ENCODE measurements at places on chromosomes 12 and 14.

- DNase-seq, result peak; percentile 58
These were observed 10.0 kb downstream of the PGF start for GRCh38 chr14:74945261-74945851.

GRCh38 chr12:32512910-32513309, 113.6 kb downstream of the FGD4 start:
- DNase-seq, result no peak

DNA sequence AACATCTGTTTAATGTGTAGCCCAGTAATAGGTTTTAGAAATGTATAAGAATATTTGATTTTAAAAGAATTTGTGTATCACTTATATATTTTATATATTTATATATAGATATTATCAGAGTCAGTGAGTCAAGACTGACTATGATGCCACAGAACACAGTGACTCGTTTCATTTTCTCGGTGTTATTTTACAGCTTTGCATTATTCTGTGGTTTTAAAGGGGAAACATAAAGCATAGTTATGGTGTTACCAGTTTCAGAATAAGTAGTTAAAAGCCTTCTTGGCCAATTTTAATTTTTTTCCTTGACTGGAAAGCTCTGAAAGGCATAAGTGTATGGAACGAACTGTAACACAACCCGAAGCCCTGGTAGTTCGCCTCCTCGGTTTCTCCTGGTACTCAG, 91.0 kb downstream of the GRIP1 start:
- DNase-seq, result no peak

DNA sequence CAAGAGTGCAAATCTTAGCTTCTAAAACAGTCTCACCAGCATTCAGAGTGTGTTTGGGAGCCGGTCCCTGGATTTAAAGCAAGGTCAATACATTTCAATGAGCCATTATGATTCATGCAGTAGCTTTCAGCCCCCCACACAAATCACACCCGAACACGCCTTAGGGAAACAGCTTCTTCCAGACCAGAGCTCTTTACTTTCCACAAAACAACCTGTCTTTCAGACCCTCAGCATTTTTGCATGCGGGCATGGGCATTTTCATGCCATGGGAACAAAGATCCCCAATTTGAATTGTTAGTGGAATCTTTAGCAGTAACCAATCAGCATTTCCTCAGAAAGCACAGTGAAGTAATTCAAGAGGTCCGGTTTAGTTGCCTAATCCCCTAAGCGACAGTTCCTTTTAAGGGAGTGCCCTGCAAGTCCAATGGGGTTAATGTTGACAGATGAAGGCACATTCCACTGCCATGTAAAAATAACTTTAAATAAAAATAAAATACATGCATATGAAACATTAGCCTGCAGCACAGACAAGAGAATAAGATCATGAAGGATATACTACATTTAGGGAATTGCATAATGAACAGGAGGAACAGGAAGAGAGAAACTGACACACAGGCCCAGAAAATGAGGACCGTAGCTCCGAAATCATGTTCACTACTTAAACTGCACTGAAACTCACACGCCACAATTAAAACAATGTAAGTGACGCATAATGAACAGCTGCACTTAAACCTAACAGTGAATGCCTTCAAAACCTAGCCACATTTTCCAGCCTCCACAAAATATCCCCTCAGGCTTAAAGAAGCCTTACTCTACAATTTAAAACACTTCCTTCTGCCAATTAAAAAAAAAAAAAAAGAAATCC, 4.0 kb downstream of the VPS37B start:
- no peak for DNase-seq

DNA sequence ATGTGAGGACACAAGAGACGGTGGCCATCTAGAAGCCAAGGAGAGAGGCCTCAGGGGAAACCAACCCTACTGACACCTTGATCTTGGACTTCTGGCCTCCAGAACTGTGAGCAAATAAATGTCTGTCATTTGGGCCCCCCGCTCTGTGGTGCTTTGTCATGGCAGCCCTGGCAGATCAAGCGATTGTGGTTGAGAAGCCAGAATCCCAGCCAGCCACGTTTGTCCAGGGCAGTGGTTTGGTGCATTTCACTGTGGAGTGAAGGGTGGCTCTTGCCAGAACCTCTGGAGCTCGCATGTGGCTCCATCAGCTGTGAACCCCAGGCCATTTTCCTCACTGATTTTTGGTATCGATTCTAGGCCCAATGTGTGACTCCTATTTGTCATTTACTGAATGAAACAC, 404.9 kb downstream of the BCL11B start:
- no peak for DNase-seq

DNA sequence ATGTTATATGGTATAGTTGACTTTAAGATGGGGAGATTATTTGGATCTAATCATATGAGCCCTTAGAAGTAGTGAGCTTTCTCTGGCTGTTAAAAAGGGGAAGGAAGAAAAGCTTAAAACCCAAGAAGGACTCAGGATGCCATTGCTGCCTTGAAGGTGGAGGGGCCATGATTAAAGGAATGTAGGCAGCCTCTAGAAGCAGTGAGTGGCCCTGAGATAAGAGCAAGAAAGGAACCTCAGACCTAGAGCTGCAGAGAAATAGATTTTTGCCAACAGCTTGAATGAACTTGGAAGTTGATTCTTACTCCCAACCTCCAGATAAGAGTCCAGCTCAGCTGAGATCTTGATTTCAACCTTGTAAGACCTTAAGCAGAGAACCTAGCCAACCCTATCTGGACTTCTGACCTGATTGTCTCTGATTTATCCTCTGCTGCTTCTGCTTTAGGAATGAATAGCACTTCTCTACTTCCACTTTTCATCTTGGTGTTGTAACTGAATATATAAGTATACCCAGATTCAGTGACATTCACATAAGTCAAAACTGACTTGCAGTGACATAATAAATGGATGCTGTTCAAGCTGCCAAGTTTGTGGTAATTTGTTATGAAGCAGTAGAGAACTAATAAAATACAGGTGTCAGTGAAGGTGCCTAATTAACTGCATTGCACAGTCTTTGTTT, 33.5 kb downstream of the RAD51B start:
- DNase-seq, result no peak

- no peak for DNase-seq
These were observed 94.0 kb downstream of the TBX5 start for GRCh38 chr12:114311974-114312373.

DNA sequence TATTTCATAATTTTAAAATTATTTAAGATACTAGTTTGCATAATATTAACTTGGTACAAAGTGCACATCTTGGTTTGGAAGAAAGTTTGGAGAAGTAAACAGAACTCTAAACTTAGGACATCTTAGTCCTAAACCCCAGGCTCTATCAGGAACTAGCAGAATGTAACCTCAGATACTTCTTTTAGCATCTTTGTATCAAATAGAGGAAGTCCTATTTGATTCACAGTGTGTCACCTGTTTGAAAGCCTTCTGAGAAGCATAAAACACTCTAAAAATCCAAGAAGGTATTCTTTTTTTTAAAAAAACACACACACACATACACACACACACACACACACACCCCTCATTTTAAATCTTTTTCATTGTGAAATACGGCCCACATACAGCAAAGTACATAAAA, 12.0 kb upstream of the RNU6-7 start:
- no peak for DNase-seq

GRCh38 chr12:3129301-3130056, 52.3 kb downstream of the TSPAN9 start:
- peak; percentile 44 for DNase-seq

GRCh38 chr12:25546318-25546717, 6.8 kb downstream of the LMNTD1 start:
- no peak for DNase-seq

- DNase-seq, result no peak
These were observed 75.7 kb downstream of the DIP2B start for GRCh38 chr12:50580436-50580835.

DNA sequence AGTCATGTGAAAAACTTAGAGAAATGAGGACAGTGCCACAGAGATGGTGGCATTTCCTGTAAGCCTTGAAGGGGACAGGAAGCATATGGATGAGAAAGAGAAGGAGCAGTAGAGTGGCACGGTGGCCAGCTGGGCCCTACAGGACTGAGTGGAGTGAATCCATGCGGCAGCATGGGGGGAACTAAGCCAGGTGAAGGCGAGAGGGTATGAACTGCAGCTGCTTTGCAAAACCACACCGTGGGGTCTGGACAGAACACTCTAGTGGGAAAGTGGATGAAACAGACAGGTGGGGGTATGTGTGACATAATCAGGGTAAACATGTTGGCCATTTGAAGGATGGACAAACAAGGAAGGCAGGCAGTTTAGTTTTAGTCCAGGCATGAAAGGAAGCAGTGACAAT, 10.4 kb upstream of the SYCP3 start:
- peak; percentile 52 for DNase-seq

DNA sequence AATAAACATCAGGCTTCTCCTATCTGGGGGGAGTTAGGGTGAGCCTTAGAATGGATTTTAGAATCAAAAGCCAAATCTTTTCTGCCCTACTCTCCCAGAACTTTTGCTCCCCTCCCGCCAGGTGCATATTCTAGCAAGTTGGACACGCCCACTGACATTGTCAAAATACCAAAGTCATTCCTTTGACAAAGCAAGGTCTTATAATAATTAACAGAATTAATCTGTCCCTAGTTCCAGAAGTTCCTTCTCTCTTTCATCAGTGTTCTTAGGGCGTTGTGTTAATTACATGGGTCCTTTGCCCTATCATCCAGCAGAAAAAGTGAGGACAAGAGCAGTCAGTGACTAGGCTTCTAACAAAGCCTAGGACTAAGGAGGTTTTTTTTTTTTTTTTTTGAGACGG, 2.4 kb downstream of the PRR13 start:
- DNase-seq, result no peak

GRCh38 chr12:52721838-52722470, 18.6 kb upstream of the KRT77 start:
- no peak for DNase-seq

DNA sequence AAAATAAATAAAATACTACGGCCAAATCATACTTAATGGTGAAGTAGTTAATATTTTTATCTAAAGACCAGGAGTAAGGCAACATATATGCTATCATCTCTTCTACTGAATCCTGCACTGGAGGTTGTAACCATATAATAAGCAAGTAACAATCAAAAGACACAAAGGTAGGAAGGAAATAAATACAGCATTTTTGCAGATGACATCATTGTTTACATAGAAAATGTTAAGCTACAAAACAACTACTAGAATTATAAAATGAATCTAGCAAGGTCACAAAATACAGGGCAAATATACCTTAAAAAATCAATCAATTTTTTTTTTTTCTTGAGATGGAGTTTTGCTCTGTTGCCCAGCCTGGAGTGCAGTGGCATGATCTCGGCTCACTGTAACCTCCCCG, 51.6 kb upstream of the BDKRB2 start:
- DNase-seq, result no peak

- DNase-seq, result no peak
These were observed at the start of gene KRT86 for GRCh38 chr12:52274521-52275120. Gene KRT86 (plus strand): TSS chr12:52274645. CDS start chr12:52301917, 27,272 bp downstream.

DNA sequence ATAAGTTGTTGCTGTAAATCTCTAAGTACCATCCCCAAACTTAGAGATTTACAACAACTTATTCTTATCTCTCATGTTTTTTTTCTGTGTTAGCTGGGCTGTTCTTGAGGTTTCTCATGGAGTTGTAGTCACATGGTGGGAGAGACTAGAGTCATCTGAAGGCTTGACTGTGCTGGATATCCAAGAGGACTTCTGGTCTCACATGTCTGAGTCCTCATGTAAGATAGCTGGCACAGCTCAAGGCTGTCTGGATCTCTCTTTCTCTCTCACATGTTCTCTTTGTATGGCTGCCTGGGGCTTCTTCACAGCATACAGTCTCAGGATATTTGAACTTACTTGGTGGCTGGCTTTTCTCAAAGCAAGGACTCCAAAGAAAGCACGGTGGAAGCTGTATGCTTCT, 63.8 kb downstream of the DACT1 start:
- DNase-seq, result no peak

- peak; percentile 30 for DNase-seq
These were observed 605 bp downstream of the ANKRD52 start for GRCh38 chr12:56257491-56258067.

- no peak for DNase-seq
These were observed 18.8 kb upstream of the NR4A1 start for GRCh38 chr12:52032446-52032803.

- peak; percentile 51 for DNase-seq
These were observed 26.7 kb upstream of the CFAP54 start for GRCh38 chr12:96462571-96463280.

- no peak for DNase-seq
These were observed 99.5 kb downstream of the NUBPL start for GRCh38 chr14:31660728-31661127.

- no peak for DNase-seq
These were observed 71.9 kb upstream of the GNPNAT1 start for GRCh38 chr14:52863334-52863700.

DNA sequence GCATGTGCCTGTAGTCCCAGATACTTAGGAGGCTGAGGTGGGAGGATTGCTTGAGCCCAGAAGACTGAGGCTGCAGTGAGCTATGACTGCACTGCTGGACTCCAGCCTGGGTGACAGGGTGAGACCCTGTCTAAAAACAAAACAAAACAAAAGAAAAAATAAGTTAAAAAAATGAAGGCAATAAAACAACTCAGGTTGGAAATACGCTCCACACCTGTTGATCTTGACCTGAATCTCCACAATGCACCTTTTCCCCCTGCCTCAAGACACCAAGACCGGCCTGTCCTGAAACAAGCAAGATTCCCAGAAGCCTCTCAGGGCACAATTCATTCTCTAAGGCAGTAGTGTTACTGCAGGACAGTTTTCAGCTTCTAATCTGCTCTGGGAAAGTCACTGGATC, 20.8 kb upstream of the CEBPE start:
- DNase-seq, result no peak

DNA sequence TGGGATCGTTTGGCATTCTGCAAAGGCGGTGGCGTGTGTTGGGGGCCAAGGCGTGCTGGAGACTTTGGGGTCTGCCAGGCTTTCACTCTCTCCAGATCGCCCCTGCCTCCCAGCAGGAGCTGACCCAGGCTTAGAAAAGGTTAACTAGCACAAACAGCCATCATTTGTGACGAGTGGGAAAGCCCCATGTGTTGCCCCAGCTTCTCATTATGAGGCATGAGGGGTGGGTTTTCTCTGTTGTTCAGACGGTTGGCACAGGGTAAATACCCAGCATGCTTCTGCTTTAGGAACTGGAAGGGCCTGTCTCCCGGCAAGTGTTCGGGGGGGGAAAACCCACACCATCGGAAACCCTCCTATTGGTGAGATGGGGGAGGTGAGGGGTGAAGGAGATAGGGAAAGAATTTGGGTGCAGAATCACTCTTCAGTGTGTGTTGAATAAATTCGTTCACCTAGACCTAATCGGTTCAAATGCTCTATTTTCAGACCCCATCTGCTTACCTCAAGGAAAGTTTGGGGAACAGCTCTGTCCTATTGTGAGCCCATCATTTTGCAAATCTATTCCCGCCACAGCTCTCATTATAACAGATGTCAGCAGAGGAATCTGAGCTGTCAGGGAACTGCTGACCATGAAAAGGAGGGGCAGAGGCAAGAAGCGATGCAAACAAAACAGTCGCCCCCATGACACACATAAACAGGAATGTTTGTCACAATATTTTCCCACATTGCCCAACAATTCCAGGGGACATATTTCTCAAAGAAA, 34.7 kb upstream of the C12orf42 start:
- peak; percentile 67 for DNase-seq

GRCh38 chr12:27077586-27077985, 4.8 kb downstream of the C12orf71 start:
- no peak for DNase-seq

GRCh38 chr12:42804928-42805327, 215.4 kb upstream of the PRICKLE1 start:
- no peak for DNase-seq
